SJSA1 (cell line): ENCODE measurements at places on chromosomes 16 and 17.

DNA sequence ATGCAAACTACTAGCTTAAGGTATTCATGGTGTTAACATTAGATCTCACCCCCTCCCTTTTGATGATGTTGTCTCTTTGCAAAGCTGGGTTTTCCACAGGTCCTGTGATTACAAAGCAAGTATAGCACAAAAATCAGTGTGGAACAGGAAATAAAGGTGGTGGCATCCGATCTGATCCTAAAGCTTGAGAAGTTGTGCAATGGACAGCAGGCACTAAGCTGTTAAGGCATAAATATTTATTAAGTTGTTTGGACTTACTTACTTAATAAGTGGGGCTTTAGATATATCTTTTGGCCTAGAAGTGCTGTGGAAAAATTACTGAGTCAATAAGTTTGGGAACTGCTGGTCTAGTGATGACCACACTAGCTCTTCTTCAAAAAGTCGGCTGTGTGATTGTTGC is 5.0 kb downstream of the GLP2R start:
- no peak overlapping the region for H3K27ac ChIP-seq
- H3K27me3 ChIP-seq: no peaks in the 10 kb centered on the region

- H3K36me3 ChIP-seq: no peaks in the 10 kb centered on the region
- DNase-seq: peak; percentile 97
- H3K4me3 ChIP-seq: peak overlapping the region; percentile 7; the same call in 1 of the 2 replicates
- H3K4me1 ChIP-seq: peaks cover 61% of the 10 kb centered on the region
- H3K27me3 ChIP-seq: no peaks in the 10 kb centered on the region
Observed at GRCh38 chr17:78933025-78933958, 8.1 kb upstream of the TIMP2 start.

DNA sequence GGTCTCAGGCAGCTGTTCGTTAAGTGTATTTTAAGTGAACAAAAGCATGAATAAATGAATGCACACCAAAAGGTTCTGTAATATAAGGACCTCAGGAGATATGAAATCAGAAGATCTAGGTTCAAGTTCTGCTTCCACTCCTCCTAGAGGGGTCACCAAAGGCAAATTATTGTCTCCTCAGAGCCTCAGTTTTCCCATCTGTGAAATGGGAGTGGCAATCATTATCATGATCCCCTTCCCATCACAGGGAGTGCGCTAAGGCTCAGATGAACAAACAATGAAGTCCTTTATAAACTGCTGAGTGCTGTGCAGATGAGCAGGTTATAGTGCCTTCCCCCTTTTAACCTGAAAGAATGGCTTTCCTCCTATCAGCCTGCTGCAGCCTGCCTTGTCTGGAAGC is 248.3 kb upstream of the C16orf82 start:
- DNase-seq: no peak
- H3K4me1 ChIP-seq: peaks cover 12% of the 10 kb centered on the region
- H3K36me3 ChIP-seq: no peaks in the 10 kb centered on the region
- no peak overlapping the region for H3K4me3 ChIP-seq
- H3K27ac ChIP-seq: no peak overlapping the region

DNA sequence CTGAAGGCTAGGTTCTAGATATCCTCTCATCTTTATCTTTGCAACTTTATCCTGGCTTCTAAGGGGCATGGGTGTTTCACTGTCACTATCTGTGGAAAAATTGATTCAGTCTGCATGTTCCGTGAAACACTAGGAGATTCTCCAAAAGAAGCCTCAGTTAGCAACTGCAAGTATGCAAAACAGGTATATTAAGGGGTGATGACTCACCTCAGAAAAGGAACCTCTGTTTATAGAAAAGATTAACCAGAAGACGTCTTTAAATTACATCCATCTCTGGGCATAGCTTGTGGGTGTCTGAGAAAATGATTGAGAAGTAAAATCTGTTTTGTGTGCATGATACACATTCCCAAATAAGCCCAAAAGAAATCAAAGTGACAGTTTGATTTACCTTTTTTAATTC is 353.8 kb upstream of the HSBP1 start:
- H3K4me1 ChIP-seq: peaks cover 6% of the 10 kb centered on the region
- H3K27me3 ChIP-seq: no peaks in the 10 kb centered on the region
- DNase-seq: no peak
- H3K36me3 ChIP-seq: no peaks in the 10 kb centered on the region
- H3K4me3 ChIP-seq: no peak overlapping the region
- no peak overlapping the region for H3K27ac ChIP-seq

DNA sequence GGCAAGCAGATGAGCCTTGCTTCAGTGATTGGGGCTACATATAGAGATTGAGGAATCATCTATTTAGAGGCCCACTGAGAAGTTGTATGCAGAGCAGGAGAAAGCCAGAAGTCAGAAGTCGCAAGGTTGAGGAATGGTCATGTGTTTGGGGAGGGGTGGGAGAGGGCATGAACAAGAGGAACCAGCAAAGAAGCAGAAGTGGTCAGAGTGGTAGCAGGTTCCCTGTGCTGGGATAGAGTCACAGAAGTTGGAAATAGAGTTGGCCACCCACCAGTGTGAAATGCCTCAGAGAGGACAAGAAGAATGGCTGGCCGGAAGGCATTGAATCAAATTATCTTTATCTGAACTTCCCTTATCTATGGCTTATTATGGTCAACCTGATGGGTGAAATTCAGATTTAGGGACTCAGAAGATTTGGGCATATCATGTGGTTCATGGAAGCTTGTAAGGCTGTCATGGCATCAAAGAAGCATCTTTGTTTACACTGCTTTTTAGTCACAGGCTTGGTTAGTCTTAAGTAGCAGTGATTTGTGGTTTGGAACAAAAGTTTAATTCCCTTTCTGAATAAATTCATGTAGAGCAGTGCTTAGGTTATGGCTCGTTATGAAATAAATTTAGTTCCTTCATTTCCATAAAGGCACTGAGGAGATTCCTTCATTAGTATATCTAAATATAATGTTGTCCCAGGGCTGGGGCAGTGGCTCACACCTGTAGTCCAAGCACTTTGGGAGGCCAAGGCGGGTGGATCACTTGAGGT is 19.7 kb downstream of the MAP3K3 start:
- H3K36me3 ChIP-seq: peaks cover 30% of the 10 kb centered on the region
- no peaks in the 10 kb centered on the region for H3K27me3 ChIP-seq
- H3K4me1 ChIP-seq: peaks cover 4% of the 10 kb centered on the region
- H3K4me3 ChIP-seq: no peak overlapping the region

DNA sequence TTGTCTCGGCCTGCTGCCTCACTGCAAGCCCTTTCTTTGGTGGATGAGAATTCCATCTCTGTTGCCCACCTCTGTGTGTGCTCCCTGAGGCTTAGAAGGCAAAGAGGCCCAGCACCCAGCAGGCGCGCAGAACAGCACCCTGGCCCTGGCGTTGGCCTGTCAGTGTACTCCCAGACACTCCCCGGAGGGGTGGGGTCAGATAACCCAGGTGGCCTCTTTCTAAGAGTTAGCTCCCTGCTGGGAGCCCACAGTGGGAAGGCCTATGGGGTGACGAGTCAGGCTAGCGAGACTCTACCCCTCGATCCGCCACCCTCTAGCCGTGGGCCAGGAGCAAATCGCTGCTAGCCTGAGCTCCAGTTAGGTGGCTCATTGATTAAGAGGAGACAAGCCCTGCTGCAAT is 38.1 kb downstream of the SRL start:
- H3K4me1 ChIP-seq: peaks cover 15% of the 10 kb centered on the region
- no peak for DNase-seq
